ENCODE measurements at places on chromosomes 1 and 21. TPM values are rescaled to one million over a fixed set of nuclear protein-coding genes. Genes with fewer than 3 reads are reported as not detected.

DNA sequence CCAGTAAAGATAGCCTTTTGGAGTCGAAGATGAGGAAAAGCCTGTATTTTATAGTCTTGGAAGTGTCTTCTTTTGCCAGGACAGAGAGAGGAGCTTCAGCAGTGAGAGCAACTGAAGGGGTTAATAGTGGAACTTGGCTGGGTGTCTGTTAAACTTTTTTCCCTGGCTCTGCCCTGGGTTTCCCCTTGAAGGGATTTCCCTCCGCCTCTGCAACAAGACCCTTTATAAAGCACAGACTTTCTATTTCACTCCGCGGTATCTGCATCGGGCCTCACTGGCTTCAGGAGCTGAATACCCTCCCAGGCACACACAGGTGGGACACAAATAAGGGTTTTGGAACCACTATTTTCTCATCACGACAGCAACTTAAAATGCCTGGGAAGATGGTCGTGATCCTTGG, at the start of gene VCAM1:
TSS of gene VCAM1 (plus strand) at position 253 of the 400 bp plus-strand sequence. CDS start at position 372, 119 bp downstream.
- H3K4me1 ChIP-seq, result no peaks in the 10 kb centered on the region
- H3K4me3 ChIP-seq, result peak within 1 kb of the TSS; percentile 9
- peak within 1 kb of the TSS; percentile 35 for H3K27ac ChIP-seq

- peaks cover 21% of the 10 kb centered on the region for H3K4me1 ChIP-seq
- no peaks in the 10 kb centered on the region for H3K27me3 ChIP-seq
- DNase-seq, result no peak
- H3K27ac ChIP-seq, result peak overlapping the region; percentile 65
- no peaks in the 10 kb centered on the region for H3K36me3 ChIP-seq
Measured at GRCh38 chr1:94325377-94326302, 88.3 kb upstream of the ARHGAP29 start.

GRCh38 chr1:36236302-36236701, 12.1 kb downstream of the THRAP3 start:
- H3K27ac ChIP-seq, result peak overlapping the region; percentile 54
- no peaks in the 10 kb centered on the region for H3K36me3 ChIP-seq
- peaks cover 94% of the 10 kb centered on the region for H3K4me1 ChIP-seq
- no peaks in the 10 kb centered on the region for H3K27me3 ChIP-seq
- no peak overlapping the region for H3K4me3 ChIP-seq

Gene SPATA46
- total RNA-seq, result not detected

DNA sequence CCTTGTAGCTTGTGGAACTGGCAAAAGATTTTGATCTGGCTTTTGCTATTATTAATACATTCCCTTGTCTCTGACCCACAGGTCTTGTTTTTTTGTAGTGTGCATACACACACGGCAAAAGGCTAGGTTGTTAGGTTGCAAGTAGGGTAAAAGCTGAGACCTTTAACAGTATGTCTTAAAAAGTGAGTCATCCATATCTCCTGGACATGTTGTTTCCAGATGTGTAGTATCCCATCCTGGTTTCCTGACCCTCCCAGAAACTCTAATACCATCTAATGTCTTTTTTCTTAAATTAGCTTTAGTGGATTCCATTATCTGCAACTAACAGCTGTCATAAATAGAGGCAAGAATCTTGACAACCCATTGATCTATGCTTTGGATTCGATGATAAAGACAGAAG, 14.7 kb downstream of the OVGP1 start:
- H3K27ac ChIP-seq, result no peak overlapping the region
- no peaks in the 10 kb centered on the region for H3K4me1 ChIP-seq
- no peak for DNase-seq
- H3K36me3 ChIP-seq, result no peaks in the 10 kb centered on the region
- H3K4me3 ChIP-seq, result no peak overlapping the region
- no peaks in the 10 kb centered on the region for H3K27me3 ChIP-seq

GRCh38 chr1:33516428-33516827, 44.0 kb downstream of the ZSCAN20 start:
- H3K4me3 ChIP-seq, result no peak overlapping the region
- H3K36me3 ChIP-seq, result no peaks in the 10 kb centered on the region
- no peaks in the 10 kb centered on the region for H3K4me1 ChIP-seq
- no peak overlapping the region for H3K27ac ChIP-seq
- no peaks in the 10 kb centered on the region for H3K27me3 ChIP-seq

Gene CFAP141
- total RNA-seq, result not detected

Gene IL12RB2
- 7.6 TPM for total RNA-seq

Gene ABCD3
- total RNA-seq, result 31.2 TPM

DNA sequence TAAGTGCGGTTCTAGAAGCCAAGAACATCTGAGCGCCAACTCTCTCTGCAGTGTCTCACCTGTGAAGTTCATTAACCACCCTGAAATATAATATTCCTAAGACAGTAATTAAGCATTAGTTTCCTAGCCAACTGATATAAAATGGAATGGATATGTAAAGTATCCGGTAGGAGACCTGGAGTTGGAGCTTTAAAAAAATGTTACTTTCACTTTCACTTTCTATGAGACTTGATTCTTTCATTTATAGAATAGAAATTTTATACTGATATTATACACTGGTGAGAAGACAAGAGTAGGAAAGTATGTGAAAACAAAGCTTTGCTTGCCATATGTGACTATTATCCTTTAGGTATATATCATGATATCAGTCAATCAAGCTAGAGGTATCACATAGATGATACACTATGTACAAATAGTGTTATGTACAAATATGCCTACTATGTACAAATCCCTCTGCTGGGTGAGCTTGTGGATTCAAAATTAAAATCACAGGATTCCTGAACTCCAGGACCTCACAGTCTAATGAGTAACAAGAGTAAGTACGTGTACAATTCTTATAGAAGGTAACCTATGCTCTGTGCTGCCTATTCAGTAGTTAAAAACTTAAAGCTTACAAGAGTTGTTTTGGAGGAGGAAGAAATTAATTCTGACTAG, 934.2 kb downstream of the TTLL7 start:
- no peak for DNase-seq
- no peak overlapping the region for H3K4me3 ChIP-seq
- H3K36me3 ChIP-seq, result no peaks in the 10 kb centered on the region

- no peaks in the 10 kb centered on the region for H3K4me1 ChIP-seq
- no peaks in the 10 kb centered on the region for H3K36me3 ChIP-seq
- no peak overlapping the region for H3K4me3 ChIP-seq
- no peak overlapping the region for H3K27ac ChIP-seq
- no peak for DNase-seq
Measured at GRCh38 chr1:228511546-228512445, 24.6 kb downstream of the RNF187 start.

DNA sequence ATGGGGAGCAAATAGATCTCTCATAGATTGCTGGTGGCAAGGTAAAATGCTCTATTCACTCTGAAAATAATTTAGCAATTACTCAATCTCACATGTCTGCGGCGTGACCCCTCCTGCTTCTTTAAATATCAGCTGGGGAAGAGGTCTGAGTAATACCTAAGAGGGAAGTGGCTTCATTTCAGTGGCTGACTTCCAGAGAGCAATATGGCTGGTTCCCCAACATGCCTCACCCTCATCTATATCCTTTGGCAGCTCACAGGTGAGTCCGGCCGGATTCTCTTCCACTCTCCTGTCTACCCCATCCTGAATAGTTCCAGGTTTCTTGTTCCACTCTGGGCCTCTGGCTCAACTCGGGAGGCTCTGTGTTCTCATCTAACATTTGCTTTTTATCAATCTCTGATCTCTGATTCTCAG, at the start of gene SLAMF7:
TSS of gene SLAMF7 (plus strand) at position 150 of the 414 bp plus-strand sequence. CDS start at position 205, 55 bp downstream.
- peak within 1 kb of the TSS; percentile 13 for H3K4me3 ChIP-seq
- H3K36me3 ChIP-seq, result no peaks in the 10 kb centered on the region
- DNase-seq, result no peak
- no peaks in the 10 kb centered on the region for H3K27me3 ChIP-seq
- no peak within 1 kb of the TSS for H3K27ac ChIP-seq

- H3K4me3 ChIP-seq, result no peak overlapping the region
- no peak for DNase-seq
- H3K27me3 ChIP-seq, result no peaks in the 10 kb centered on the region
- H3K4me1 ChIP-seq, result no peaks in the 10 kb centered on the region
Measured at GRCh38 chr1:63877021-63877767, 103.4 kb downstream of the ROR1 start.

Gene PRKCZ
- total RNA-seq, result 18.7 TPM

DNA sequence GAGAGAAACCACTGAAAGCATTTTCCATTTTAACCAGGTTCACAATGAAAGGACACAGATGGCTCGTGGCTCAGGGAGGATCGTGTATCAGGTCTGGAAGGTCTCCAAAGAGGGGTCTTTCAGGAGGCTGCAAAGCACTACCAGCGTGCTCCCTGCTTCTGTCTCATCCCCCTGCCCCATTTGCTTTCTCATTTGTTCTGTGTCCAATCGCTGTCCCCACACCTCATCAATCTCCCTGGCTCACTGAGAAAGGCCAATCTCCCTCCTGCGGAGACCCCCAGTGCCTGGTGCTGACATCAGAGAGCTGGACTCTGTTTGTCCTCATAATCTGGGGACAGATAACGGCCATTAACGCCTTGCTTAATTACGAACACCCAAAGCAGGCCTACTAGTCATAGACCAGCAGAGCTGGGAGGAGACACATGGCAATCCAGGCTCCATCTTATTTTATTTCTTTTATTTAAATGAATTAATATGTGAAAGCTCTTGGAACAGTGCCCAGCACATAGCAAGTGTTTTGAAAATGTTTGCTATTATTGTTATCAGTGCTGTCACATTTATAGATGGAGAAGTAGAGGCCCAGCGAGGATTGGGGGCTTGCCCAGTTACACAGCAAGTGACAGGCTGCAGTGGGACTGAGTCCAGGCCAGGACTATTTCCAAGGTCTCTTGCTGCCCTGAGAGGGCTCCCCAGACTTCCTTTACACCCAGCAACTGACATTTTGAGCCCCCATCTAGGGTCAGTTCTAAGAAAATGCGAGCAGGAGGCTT, 341.0 kb upstream of the USP24 start:
- DNase-seq, result no peak
- H3K27me3 ChIP-seq, result no peaks in the 10 kb centered on the region
- no peaks in the 10 kb centered on the region for H3K36me3 ChIP-seq
- H3K4me3 ChIP-seq, result no peak overlapping the region
- no peak overlapping the region for H3K27ac ChIP-seq

DNA sequence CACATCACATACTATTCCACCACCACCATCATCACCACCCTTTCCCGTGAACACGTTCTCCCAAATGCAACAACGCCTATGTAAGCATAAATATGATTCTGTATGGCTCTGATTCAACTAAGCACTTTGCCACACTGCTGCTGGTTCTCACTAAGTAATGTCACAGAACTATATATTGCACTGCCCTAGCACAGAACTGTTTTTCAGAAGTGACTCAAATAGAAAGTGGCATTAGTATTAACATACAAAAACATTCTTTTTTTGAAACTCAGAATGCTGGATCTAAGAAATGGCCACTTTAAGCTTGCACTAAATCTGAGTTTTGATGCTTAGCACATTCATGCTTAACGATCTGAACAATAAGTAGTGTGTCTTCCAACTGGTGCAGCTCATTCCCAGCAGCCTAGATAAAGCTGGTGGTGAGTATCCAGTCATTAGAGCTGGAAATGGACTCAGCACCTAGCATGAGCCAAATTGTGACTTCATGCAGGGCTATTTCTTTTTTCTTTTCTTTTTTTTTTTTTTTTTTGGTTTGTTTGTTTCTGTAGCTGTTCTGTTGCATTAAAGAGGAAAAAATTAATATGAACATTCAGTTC, 46.2 kb upstream of the ZC3H11B start:
- no peak overlapping the region for H3K27ac ChIP-seq
- H3K36me3 ChIP-seq, result no peaks in the 10 kb centered on the region
- no peak overlapping the region for H3K4me3 ChIP-seq
- DNase-seq, result no peak

GRCh38 chr1:125065092-125065820, 3880.5 kb downstream of the SRGAP2C start:
- DNase-seq, result no peak
- no peaks in the 10 kb centered on the region for H3K36me3 ChIP-seq
- no peaks in the 10 kb centered on the region for H3K4me1 ChIP-seq
- H3K4me3 ChIP-seq, result no peak overlapping the region

- no peak overlapping the region for H3K4me3 ChIP-seq
- H3K27ac ChIP-seq, result no peak overlapping the region
- DNase-seq, result no peak
- H3K4me1 ChIP-seq, result peaks cover 9% of the 10 kb centered on the region
Measured at GRCh38 chr1:17509363-17509762, 30.1 kb upstream of the ARHGEF10L start.

DNA sequence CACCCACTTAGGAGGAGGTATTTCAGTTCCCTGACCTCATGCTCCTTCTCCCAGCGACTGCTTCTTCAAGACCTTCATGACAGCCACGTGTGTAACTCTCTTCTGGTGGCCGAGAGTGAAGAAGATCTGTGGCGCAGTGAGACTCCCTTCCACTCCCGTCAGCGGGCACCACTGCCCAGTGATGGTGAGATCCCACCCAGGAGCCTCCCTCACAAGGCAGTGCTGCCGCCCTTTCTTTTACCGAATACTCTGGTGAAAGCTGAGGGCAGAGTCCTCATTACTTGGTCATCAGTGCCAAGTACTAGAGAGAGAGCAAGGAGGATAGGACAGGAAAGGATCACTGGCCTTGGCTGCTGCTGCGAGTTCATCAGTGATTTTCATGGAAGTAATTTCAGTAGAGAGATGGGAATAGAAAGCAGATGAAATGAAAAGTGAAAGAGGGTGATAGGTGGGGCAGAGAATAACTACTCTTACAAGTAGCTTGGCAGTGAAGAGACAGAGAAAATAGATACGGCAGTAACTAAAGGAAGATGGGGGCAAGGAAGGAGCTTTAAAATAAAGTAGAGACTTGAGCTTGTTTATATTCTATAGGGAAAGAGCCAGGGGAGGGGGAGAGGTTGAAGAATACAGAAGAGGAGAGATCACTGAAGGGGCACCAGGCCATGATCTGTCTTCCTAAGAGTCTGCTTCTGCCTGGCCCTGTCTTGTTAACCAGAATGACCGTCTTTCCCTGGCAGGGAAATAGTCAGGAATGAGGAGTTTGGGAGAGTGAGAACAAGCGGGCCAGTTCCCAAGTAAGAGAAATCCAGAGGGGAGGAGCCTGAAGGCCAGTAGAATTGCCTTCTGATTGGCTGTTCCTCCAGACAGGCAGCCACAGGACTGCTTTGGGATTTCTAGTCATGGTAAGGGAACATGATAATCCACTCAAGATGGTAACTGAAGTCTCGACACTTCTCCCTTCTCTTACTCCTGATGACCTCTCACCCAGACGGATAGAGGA, 18.3 kb downstream of the HYI start:
- H3K36me3 ChIP-seq, result peaks cover 36% of the 10 kb centered on the region
- H3K27me3 ChIP-seq, result no peaks in the 10 kb centered on the region
- H3K27ac ChIP-seq, result no peak overlapping the region
- H3K4me3 ChIP-seq, result no peak overlapping the region

- H3K27ac ChIP-seq, result peak overlapping the region; percentile 19
- H3K4me3 ChIP-seq, result no peak overlapping the region
Measured at GRCh38 chr1:17228619-17229018, 20.3 kb upstream of the PADI3 start.

Gene ASB17
- total RNA-seq, result not detected

Gene GBP6
- 441 TPM for total RNA-seq
